ENCODE measurements at places on chromosomes 11 and 22.
A peak's percentile ranks its signal among the peaks of the same experiment; 100 is the strongest.

DNA sequence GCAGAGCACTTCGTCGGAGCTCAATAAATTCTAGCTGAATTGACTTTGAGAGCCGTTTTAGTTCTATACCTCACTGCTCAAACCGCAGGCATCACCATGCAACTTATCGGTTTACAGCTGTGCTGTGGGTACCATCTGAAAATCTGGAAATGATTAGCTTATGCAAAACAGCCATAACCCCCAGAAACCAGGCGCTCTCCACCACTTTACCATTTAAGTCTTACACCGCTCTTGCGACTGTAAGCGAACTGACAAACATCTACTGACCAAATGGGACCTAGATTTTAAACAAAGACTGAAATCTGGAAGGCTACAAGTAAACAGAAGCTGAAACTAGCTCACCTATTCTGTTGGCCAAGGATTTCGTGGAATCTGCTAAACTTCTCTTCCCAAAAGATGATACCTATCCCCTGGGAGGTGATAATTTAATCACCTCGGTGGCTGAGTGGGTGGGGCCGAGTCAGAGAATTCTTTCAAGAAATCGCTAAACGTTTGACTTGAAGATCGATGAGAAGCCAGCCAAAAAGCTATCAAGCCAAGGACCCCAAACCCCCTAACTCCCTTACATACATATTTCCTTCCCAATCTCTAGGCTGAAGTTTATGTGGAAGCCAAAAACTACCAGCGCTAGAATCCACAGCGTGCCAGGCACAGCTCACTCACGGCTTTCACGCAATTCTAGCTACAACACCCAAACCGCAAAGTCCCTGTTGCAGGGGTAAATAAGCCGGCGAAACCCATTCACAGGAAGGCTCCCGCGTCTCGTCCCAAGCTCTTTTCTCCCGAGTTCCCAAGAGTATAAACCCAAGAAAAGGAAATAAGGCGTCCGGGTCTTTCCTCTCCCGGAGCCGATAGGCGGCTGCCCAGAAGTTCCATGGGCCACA lies 644 bp downstream of the SPTY2D1 start:
- H3K36me3 ChIP-seq: no peaks in the 10 kb centered on the region
- H3K4me1 ChIP-seq: no peaks in the 10 kb centered on the region
- peak overlapping the region; percentile 75 for H3K4me3 ChIP-seq
- peak; percentile 44 for DNase-seq
- H3K27ac ChIP-seq: no peak overlapping the region

GRCh38 chr11:23399995-23400394 lies 539.7 kb upstream of the CCDC179 start:
- H3K4me1 ChIP-seq: no peaks in the 10 kb centered on the region
- H3K27ac ChIP-seq: no peak overlapping the region
- H3K36me3 ChIP-seq: no peaks in the 10 kb centered on the region
- DNase-seq: no peak

DNA sequence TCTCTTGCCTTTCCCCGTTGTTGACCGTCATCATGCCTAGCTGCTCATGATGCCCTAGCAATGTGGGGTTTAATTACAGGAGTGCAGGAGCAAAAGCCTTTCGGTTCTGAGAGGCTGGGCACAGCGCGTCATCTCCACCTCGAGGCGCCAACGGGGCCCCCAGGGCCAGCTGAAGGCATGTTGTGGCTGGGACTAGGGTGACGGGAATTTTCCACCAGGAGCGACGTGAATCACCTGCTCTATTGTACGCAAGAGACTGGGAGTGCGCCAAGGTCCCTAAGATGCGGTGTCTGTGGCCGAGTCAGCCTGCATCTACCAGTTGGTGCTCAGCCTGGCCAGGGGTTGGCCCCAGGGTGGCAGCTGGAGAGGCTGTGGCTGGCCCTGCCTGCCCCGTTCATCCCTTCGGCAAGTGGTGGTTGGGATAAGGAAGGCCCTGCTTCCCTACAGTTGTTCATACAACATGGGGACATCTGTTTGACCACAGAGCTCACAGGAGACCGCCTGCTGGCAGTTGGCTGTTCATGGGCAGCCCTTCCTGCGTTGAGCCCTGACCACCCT lies 1175.6 kb downstream of the BRD1 start:
- H3K27ac ChIP-seq: no peak overlapping the region
- H3K4me1 ChIP-seq: no peaks in the 10 kb centered on the region
- H3K36me3 ChIP-seq: no peaks in the 10 kb centered on the region
- no peak overlapping the region for H3K4me3 ChIP-seq
- no peaks in the 10 kb centered on the region for H3K27me3 ChIP-seq
- no peak for DNase-seq

DNA sequence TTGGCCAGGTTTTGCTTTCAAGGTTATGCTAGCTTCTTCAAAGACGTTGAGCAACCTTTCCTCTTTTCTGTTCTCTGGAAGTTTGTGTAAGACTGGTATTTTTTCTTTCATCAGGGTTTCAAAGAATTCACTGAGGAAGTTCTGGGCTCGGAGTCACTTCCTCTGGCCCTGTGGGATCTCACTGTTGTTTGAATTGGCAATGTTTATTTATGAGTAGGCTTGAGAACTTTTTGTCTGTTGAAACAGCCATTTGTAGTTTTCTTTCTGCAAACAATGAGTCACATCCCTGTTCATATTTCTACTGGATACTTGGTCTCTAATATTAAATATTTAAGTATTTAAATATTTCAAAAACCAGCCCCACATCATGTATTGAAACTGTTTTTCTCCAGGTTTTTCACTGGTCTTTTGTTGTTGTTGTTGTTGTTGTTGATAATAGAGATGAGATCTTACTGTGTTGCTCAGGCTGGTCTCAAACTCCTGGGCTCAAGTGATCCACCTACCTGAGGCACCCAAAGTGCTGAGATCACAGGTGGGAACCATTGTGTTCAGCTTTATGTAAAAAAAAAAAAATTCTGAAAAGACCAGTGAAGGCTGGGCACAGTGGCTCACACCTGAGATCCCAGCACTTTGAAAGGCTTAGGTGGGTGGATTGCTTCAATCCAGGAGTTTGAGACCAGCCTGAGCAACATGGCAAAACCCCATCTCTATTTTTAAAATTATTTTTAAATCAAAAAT lies 26.9 kb downstream of the SUSD2 start:
- DNase-seq: no peak
- no peak overlapping the region for H3K27ac ChIP-seq
- no peak overlapping the region for H3K4me3 ChIP-seq
- no peaks in the 10 kb centered on the region for H3K36me3 ChIP-seq
- H3K4me1 ChIP-seq: no peaks in the 10 kb centered on the region
- no peaks in the 10 kb centered on the region for H3K27me3 ChIP-seq

DNA sequence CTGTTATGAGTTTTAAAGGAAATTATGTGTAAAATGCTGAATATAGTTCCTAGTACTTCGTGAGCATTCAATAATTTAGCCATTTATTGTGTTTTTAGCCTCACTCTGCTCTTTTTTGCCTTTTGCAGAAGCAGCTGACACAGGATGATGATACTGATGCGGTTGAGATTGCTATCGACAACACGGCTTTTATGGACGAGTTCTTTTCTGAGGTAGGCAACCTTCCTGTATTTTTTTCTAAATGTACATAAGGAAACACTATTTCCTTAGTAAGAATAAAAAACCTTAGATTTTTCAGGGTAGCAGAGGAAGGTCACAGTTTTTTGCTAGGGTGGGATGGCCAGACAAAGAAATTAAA lies 17.9 kb downstream of the STX3 start:
- no peak overlapping the region for H3K27ac ChIP-seq
- no peaks in the 10 kb centered on the region for H3K36me3 ChIP-seq
- H3K4me1 ChIP-seq: peaks cover 2% of the 10 kb centered on the region
- DNase-seq: no peak
- no peak overlapping the region for H3K4me3 ChIP-seq

DNA sequence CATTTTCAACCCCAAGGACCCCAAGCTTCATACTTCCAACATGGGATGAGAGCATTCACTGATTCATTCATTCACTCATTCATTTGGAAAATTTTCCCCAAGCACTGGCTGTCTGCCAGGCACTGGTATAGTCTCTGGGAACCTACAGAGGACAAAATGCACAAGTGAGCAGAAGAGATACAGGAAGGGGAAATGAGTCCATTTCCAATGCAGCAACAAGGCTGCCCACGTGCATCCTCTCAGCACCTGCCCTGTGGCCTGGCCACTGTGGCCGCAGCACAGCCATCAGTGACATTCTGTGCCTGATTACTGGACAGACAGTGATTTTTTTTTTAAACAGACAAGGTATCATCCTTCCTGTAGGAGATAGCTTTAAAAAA lies 96.0 kb upstream of the PITPNB start:
- no peak overlapping the region for H3K27ac ChIP-seq
- no peak overlapping the region for H3K4me3 ChIP-seq
- no peak for DNase-seq
- H3K4me1 ChIP-seq: no peaks in the 10 kb centered on the region
- H3K27me3 ChIP-seq: no peaks in the 10 kb centered on the region

- no peaks in the 10 kb centered on the region for H3K4me1 ChIP-seq
- H3K27ac ChIP-seq: no peak overlapping the region
- H3K27me3 ChIP-seq: no peaks in the 10 kb centered on the region
- H3K4me3 ChIP-seq: no peak overlapping the region
- no peaks in the 10 kb centered on the region for H3K36me3 ChIP-seq
These were observed 3.5 kb downstream of the KRTAP5-10 start for GRCh38 chr11:71568704-71569349.

GRCh38 chr11:44970293-44970692 lies 19.6 kb upstream of the TP53I11 start:
- no peak overlapping the region for H3K4me3 ChIP-seq
- no peak overlapping the region for H3K27ac ChIP-seq
- DNase-seq: no peak
- no peaks in the 10 kb centered on the region for H3K27me3 ChIP-seq

GRCh38 chr11:73752903-73753302 lies 8.0 kb downstream of the RAB6A start:
- no peak overlapping the region for H3K27ac ChIP-seq
- H3K36me3 ChIP-seq: no peaks in the 10 kb centered on the region
- no peaks in the 10 kb centered on the region for H3K27me3 ChIP-seq
- DNase-seq: no peak

DNA sequence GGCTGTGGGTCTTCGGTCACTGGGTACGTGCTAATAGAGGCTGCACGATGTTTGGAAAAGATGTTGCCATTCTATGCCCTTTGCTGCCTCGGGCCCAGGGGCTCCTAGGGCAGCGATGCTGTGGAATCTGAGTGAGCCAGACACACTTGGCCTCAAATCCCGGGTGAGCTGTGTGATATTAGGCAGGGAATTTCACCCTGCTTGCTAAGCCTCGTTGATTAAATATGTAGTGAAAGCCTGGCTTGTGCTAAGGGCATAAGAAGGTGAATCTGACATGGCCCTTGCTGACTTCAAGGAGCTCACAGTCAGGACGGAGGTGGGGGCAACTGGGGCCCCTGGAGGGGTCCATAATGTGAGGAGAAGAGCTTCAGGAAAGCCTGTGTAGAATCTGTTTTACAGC lies 5.4 kb upstream of the HMOX1 start:
- H3K36me3 ChIP-seq: no peaks in the 10 kb centered on the region
- DNase-seq: no peak
- no peaks in the 10 kb centered on the region for H3K27me3 ChIP-seq

- H3K4me1 ChIP-seq: no peaks in the 10 kb centered on the region
- H3K36me3 ChIP-seq: peaks cover 5% of the 10 kb centered on the region
- H3K27ac ChIP-seq: no peak overlapping the region
- H3K4me3 ChIP-seq: no peak overlapping the region
- DNase-seq: no peak
These were observed 61.3 kb upstream of the YPEL1 start for GRCh38 chr22:21796863-21797262.

GRCh38 chr11:95563173-95563572 lies 226.4 kb downstream of the FAM76B start:
- no peaks in the 10 kb centered on the region for H3K36me3 ChIP-seq
- peaks cover 2% of the 10 kb centered on the region for H3K27me3 ChIP-seq
- H3K27ac ChIP-seq: no peak overlapping the region
- no peak overlapping the region for H3K4me3 ChIP-seq
- peak; percentile 22 for DNase-seq

DNA sequence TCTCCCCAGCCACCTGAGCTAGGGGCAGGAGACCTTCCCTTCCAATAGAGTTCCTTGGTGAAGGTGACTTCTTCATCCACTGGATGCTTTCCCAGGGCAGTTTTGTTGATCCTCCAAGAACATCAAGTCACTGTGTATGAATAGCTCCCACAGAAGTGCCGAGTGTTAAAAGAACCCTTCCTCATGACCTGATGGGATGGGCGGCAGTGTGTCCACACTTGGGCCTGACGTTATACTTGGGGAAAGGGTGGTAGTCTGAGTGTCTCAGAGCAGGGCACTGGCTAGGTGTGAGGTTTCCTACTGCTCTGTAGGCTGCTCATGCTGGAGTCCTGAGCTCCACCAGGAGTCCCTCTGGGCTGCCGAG lies 7.6 kb upstream of the LYVE1 start:
- no peaks in the 10 kb centered on the region for H3K36me3 ChIP-seq
- peaks cover 4% of the 10 kb centered on the region for H3K4me1 ChIP-seq
- no peak overlapping the region for H3K27ac ChIP-seq
- H3K27me3 ChIP-seq: no peaks in the 10 kb centered on the region

DNA sequence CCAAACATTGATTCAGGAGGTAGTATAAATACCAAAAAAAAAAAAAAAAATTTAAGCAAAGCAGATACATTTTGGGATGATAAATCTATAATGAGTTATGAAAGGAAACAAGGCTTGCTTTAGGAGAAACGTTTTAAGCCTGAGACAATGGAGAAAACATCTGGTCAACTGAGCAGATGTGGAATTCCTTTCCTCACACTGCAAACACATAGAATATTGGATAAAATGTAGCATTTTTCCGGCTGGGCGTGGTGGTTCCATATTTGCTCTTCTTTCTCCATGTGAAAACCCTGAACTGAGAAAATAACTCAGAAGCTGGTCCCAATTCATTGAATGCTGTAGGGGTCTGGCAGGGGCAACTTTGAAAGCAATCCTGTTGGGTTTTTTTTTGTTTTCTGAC lies 33.9 kb downstream of the ENDOD1 start:
- no peak overlapping the region for H3K4me3 ChIP-seq
- H3K36me3 ChIP-seq: no peaks in the 10 kb centered on the region
- no peak for DNase-seq
- H3K4me1 ChIP-seq: no peaks in the 10 kb centered on the region

DNA sequence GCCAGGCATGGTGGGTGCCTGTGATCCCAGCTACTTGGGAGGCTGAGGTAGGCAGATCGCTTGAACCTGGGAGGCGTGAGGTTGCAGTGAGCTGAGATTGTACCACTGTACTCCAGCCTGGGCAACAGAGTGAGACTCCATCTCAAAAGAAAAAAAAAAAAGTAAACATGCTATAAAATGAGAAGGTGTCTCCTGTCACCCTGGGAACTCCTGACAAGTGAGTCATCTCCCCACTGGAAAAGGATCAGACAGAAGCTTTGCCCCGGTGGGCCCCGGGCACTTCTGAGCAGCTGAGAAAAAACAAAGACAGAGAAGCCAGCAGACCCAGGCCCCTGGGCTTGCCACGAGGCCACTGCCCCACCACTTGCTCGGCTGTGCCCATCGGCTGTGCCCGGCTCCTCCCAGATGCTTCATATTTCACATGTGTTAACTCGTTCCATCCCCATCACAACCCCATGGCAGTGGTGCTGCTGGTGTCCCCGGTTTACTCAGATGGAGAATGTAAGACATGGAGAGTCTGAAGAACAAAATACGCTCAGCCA lies 22.3 kb downstream of the TTLL1 start:
- no peaks in the 10 kb centered on the region for H3K36me3 ChIP-seq
- H3K27ac ChIP-seq: no peak overlapping the region
- DNase-seq: no peak
- no peak overlapping the region for H3K4me3 ChIP-seq
- H3K4me1 ChIP-seq: no peaks in the 10 kb centered on the region

GRCh38 chr11:9762531-9762930 lies 98.7 kb downstream of the SWAP70 start:
- H3K4me3 ChIP-seq: no peak overlapping the region
- no peaks in the 10 kb centered on the region for H3K36me3 ChIP-seq
- H3K4me1 ChIP-seq: peaks cover 17% of the 10 kb centered on the region
- no peaks in the 10 kb centered on the region for H3K27me3 ChIP-seq
- DNase-seq: no peak

- no peaks in the 10 kb centered on the region for H3K27me3 ChIP-seq
- H3K4me3 ChIP-seq: peak overlapping the region; percentile 45
- no peaks in the 10 kb centered on the region for H3K36me3 ChIP-seq
- H3K4me1 ChIP-seq: peaks cover 3% of the 10 kb centered on the region
These were observed 571 bp downstream of the CCDC15 start for GRCh38 chr11:124954590-124954955.

Measured in mesendoderm (in vitro differentiated cells).